ENCODE measurements at places on chromosomes 13 and 19. TPM values are rescaled to one million over a fixed set of nuclear protein-coding genes. Genes with fewer than 3 reads are reported as not detected.

The KLK14 gene
- 0.35 TPM for total RNA-seq

DNA sequence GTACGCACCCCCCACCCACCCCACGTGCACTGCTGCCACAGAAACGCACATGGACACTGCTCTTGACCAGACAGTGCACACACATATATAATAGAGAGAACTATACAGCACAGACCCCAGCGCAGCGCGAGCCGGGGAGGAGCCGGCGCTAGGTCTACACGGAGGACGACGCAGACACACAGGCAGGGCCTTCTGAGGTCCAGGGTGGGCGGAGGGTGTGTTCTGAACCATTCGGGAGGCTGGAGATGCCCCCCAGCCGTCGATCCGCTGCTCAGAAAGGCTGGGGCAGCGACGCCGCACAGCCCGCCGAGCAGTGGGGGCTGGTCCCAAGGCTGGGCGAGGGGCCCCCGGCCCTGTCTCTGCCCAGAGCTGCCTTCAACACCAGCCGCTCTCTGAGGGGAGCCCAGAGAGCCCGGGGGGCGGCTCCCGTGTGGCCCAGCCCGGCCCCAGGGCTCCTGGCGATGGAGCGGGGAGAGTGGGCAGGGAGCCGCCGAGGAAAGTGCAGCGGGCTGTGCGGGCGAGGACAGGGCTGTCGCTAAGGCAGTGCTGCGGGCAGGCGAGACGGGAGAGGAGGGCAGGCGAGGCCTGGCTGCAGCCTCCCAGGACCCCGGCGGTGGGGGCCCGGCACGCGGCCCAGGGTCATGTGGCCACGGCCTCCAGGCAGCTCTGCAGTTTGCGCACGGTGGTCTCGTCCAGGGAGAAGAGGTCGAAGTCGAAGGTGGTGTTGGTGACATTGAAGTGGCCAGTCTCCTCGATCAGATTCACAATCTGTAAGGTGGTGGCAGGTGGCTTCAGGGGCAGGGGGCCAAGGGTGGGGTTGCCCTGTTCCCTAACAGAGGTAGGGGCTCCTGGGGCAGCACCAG, 67.1 kb downstream of the MLLT1 start:
- DNase-seq: no peak

DNA sequence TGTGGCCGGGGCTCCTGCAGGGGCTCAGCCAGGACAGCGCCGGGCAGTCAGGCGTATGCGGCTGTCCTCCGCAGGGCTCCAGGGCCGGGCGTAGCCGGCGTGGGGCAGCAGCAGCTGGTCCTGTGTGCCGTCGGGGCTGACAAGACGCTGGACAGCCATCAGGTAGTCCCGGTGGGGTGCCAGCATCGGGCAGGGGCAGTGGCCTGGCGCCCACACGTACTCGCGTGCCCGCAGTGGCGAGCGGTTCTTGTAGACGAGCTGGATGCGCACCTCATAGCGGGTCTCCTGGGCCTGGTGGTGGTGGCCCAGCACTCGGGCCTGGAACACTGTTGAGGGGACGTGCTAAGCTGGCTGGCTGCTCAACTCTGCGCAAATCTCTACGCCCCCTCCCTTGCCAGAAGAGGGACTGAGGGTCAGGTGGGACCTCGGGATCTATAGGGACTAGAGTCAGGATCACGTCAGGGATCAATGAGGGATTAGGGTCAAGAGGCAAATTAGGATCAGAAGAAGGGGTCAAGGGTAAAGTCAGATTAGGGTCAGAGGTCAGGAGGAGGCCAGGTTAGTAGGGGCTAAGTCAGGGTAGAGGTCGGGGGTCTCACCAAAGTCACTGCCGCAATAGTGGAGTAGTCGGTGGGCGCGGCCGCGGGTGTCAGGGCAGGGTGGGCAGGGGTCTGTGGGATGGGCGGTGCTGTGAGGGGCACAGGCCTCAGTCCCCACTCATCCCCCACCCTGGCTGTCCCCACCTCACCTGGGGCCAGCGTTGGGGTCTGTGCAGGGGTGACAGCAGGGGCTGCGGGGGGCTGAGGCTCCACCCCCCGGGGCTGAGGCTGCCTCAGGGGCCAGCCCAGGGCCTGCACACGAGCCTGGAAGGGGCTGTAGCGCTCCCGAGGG, 6.6 kb downstream of the ADAMTSL5 start:
- no peak for DNase-seq

DNA sequence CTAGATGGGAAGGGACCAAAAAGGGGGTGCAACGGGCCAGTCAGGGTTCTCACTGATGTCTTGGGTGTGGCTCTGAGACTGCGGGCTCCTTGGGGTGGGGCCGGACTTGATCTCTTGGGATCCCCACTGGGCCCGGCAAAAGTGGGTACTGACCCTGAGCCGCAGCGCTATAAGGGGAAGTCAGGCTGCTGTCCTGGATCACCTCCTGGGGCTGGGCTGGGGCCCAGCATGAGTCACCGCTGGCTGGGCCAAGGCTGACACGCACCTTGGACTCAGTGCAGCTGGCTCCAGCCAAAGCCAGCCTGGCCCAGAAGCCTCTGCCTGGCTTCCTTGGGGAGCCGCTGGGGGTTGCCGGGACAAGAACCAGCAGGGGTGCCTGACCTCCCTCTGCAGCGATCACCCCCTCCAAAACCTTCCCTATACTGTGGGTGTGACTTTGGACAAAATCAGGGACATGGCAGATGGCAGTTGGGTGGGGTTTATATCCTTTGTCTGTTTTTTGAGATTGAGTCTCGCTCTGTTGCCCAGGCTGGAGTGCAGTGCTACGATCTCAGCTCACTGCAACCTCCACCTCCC, 617 bp upstream of the IQCN start:
- peak; percentile 93 for DNase-seq

GRCh38 chr19:54186934-54187381, 2.4 kb downstream of the MBOAT7 start:
- no peak for DNase-seq

The ZNF471 gene
- total RNA-seq: 3.3 TPM

Data from heart left ventricle (tissue), 16 donors.